Uterus (tissue), 4 donors: ENCODE measurements at places on chromosomes 2 and 18.

GRCh38 chr2:37676274-37676673, 4.8 kb upstream of the CDC42EP3 start:
- H3K36me3 ChIP-seq = no peaks in the 10 kb centered on the region
- H3K4me3 ChIP-seq = no peak overlapping the region
- no peaks in the 10 kb centered on the region for H3K4me1 ChIP-seq
- H3K27me3 ChIP-seq = no peaks in the 10 kb centered on the region
- no peak for DNase-seq

DNA sequence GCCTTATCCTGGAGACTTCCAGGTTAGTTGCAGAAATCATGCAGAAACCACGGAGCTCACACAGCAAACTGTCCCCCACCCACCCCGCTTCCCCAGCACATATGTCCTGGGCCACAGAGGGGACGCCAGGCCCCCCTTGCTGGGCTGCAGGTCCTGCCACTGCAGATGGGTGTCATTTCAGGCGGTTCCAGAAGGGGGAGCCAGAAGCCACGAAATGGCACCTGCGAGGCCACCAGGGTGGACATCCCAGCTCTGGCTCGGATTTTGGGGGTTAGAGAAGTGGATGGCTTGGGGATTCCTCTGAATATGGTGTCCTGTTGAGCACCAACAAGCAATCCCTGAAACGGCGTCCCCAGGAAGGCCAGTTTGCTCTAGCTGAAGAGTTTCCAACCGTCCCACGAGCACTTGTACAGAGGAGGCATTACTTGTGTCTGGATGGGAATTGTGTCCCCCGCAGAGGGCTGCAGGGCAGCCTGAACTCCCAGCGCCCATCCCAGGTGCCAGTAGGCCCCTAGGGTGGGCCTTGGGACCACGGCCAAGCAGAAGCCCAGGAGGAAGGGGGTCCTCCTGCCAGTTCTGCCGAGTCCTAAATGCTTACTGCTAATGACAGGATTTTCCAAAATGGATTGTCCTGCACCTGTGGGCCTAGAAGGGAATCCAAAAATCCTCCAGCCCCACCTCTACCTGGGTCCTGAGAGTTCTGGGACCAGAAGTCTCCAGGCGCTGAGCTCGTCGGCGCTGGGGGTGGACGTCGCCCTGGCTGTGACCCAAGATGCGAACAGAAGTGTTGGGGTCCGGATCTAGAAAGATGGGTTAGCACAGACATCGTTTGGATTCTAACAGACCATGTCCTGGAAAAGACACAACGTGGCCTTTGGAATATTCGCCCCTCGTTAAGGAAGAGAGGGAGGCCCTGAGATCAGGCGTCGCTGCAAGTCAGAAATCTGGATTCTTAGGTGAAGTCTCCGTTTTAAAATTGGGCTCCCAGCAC, 14.6 kb upstream of the NFATC1 start:
- no peaks in the 10 kb centered on the region for H3K4me1 ChIP-seq
- DNase-seq = peak; percentile 74
- no peak overlapping the region for H3K4me3 ChIP-seq
- H3K27me3 ChIP-seq = no peaks in the 10 kb centered on the region
- no peak overlapping the region for H3K27ac ChIP-seq

DNA sequence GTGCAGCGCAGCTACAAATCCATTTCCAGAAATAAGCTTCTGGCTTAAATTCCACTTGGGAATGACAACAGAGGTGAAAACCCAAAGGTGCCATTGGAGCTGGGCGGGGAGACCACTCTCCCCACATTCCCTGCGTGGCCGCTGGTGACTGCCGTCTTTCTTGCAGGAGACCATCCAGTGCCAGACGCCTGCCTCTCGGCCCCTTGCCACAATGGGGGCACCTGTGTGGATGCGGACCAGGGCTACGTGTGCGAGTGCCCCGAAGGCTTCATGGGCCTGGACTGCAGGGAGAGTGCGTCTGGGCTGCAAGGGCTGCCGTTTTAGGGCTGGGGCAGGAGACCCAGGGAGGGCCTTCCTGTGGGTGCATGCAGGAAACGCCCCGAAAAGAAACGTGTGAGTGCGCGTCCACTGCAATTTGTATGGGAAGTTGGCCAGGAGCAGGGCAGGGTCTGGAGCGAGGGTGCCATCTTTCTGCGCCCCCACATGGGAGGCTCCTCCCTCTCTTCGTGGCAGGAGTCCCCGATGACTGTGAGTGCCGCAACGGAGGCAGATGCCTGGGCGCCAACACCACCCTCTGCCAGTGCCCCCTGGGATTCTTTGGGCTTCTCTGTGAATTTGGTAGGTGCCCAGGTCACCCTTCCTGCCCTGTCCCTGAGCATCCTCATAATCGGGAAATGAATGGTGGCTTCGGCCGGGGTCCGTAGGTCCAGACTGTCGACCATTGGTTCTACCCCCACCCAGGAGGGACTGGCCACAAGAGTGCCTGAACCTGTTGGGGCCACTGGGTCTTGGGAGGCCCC, 49.9 kb downstream of the SNED1 start:
- H3K36me3 ChIP-seq = no peaks in the 10 kb centered on the region
- no peaks in the 10 kb centered on the region for H3K4me1 ChIP-seq
- no peak for DNase-seq
- H3K27ac ChIP-seq = no peak overlapping the region
- H3K4me3 ChIP-seq = no peak overlapping the region

GRCh38 chr2:235688511-235689426, 194.9 kb downstream of the AGAP1 start:
- H3K4me1 ChIP-seq = no peaks in the 10 kb centered on the region
- DNase-seq = no peak
- no peaks in the 10 kb centered on the region for H3K36me3 ChIP-seq
- no peak overlapping the region for H3K4me3 ChIP-seq
- H3K27ac ChIP-seq = no peak overlapping the region

DNA sequence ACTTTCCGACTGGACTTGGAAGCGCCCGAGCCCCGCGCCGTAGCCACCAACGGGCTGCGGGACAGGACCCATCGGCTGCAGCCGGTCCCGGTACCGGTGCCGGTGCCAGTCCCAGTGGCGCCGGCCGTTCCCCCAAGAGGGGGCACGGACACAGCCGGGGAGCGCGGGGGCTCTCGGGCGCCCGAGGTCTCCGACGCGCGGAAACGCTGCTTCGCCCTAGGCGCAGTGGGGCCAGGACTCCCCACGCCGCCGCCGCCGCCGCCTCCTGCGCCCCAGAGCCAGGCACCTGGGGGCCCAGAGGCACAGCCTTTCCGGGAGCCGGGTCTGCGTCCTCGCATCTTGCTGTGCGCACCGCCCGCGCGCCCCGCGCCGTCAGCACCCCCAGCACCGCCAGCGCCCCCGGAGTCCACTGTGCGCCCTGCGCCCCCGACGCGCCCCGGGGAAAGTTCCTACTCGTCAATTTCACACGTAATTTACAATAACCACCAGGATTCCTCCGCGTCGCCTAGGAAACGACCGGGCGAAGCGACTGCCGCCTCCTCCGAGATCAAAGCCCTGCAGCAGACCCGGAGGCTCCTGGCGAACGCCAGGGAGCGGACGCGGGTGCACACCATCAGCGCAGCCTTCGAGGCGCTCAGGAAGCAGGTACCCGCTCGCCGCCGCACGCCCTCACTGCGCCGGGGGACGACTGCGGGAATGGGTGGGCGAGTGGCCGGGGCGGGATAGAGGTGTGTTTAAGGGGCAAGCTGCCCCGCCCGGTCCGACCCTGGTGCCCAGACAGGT, 713 bp downstream of the ATOH8 start:
- peak overlapping the region; percentile 84 for H3K27ac ChIP-seq
- H3K4me1 ChIP-seq = peaks cover under 1% of the 10 kb centered on the region
- H3K27me3 ChIP-seq = no peaks in the 10 kb centered on the region
- no peaks in the 10 kb centered on the region for H3K36me3 ChIP-seq

GRCh38 chr2:128357506-128358370, 39.1 kb upstream of the HS6ST1 start:
- no peaks in the 10 kb centered on the region for H3K27me3 ChIP-seq
- H3K36me3 ChIP-seq = no peaks in the 10 kb centered on the region
- no peaks in the 10 kb centered on the region for H3K4me1 ChIP-seq
- H3K27ac ChIP-seq = no peak overlapping the region
- DNase-seq = no peak
- H3K4me3 ChIP-seq = no peak overlapping the region

DNA sequence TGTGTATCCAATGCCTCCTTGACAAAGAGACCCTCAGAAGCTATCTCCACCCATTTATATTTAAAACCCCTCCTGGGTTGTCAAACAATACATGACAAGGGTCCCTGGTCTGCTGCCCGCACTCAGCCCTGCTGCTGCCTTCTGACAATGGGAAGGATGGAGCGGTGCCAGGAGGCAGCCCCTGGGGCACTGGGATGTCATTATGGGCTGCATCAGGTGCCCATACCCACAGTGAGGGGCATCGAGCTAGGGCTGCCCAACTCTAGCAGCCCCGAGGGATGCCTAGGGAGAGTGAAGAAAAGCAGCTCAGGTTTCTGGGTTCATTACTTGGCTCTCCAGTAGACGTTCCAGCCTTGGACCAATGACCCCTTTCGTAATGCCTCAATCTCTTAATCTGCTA, 301.7 kb downstream of the ALK start:
- H3K27ac ChIP-seq = no peak overlapping the region
- no peak overlapping the region for H3K4me3 ChIP-seq
- H3K27me3 ChIP-seq = no peaks in the 10 kb centered on the region
- DNase-seq = no peak
- no peaks in the 10 kb centered on the region for H3K4me1 ChIP-seq

DNA sequence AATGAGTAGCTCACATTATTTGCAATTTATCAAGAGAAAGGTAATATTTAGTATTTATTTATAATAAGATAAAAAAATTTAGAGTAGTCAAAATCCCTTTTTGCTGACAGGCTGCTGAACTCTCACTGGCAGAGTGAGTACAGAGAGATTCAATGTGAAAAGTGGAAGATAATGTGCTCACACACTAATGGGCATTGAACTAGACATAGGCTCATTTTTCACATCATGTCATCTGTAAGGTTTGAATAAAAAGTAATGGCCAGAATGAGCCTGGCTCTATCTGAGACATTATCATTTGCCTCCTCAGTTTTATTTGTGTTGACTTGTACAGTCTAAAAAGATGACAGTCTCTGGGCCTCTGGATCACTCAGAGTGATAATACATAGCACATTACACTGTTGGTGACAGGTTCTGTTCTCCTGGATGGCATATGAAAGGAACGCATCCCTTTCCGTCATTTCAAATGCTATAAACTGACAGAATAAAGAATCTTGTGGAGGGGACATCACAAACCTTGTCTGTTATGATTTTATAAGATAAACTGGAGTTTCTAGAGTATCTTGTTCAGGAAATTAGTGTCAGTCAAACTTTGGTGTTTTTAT, 812.9 kb downstream of the NR4A2 start:
- H3K4me3 ChIP-seq = no peak overlapping the region
- H3K36me3 ChIP-seq = no peaks in the 10 kb centered on the region
- no peaks in the 10 kb centered on the region for H3K27me3 ChIP-seq
- H3K4me1 ChIP-seq = no peaks in the 10 kb centered on the region
- DNase-seq = no peak

GRCh38 chr2:173493874-173494273, 139.2 kb downstream of the CDCA7 start:
- H3K27me3 ChIP-seq = no peaks in the 10 kb centered on the region
- H3K27ac ChIP-seq = no peak overlapping the region
- H3K4me3 ChIP-seq = no peak overlapping the region
- no peaks in the 10 kb centered on the region for H3K4me1 ChIP-seq
- DNase-seq = no peak
- no peaks in the 10 kb centered on the region for H3K36me3 ChIP-seq

DNA sequence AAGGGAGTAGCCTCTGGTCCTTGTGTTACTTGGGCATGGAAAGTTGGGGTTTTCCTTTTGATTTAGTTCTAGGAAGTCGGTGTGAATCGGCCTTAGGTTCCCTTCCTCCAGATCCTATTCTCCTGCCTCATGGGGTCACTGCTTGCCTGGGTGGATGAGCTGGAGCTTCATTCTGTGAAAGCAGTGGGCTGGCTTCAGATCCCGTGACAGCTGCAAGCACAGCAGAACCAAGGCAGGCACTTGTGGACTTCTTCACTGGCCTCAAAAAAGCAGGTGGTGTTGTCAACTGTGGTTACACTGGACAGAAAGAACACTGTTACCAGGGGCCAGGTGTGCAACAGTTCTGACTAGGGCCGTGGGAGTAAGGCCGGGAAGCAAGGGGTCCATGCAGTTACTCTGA, 243.4 kb downstream of the LDLRAD4 start:
- H3K27ac ChIP-seq = no peak overlapping the region
- H3K27me3 ChIP-seq = no peaks in the 10 kb centered on the region
- no peak for DNase-seq

- H3K4me1 ChIP-seq = no peaks in the 10 kb centered on the region
- H3K36me3 ChIP-seq = no peaks in the 10 kb centered on the region
- H3K4me3 ChIP-seq = no peak overlapping the region
- H3K27ac ChIP-seq = no peak overlapping the region
Observed at GRCh38 chr2:203170502-203170901, 68.3 kb upstream of the CYP20A1 start.

GRCh38 chr2:129224486-129224885, 755.0 kb upstream of the RAB6C start:
- no peak for DNase-seq
- no peak overlapping the region for H3K4me3 ChIP-seq
- H3K27ac ChIP-seq = no peak overlapping the region
- no peaks in the 10 kb centered on the region for H3K27me3 ChIP-seq
- no peaks in the 10 kb centered on the region for H3K4me1 ChIP-seq
- no peaks in the 10 kb centered on the region for H3K36me3 ChIP-seq

DNA sequence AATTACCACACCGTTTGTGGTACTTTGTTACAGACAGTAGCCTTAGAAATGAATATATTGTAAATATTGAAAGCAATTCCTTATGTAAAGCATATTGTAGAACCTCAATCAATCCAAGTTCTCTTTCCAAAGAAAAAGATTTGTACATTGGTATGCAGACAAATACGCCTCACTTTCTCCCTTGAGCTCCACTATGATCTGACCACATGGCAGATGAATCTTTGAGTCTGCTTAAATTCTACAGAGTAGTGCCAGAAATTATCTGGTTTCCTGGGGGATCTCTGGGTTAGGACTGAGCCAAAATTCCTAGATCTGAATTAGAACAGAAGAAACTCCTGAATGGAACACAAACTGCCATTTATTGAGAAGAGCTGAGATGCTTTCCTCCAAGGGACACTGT, 99.0 kb downstream of the CPO start:
- no peaks in the 10 kb centered on the region for H3K27me3 ChIP-seq
- H3K4me1 ChIP-seq = no peaks in the 10 kb centered on the region
- DNase-seq = no peak
- H3K36me3 ChIP-seq = no peaks in the 10 kb centered on the region
- no peak overlapping the region for H3K4me3 ChIP-seq

GRCh38 chr2:46180189-46180588, 117.0 kb upstream of the EPAS1 start:
- peaks cover 6% of the 10 kb centered on the region for H3K4me1 ChIP-seq
- DNase-seq = no peak
- no peaks in the 10 kb centered on the region for H3K36me3 ChIP-seq
- H3K27ac ChIP-seq = no peak overlapping the region
- no peak overlapping the region for H3K4me3 ChIP-seq

- H3K27ac ChIP-seq = peak overlapping the region; percentile 34
- no peak overlapping the region for H3K4me3 ChIP-seq
- no peaks in the 10 kb centered on the region for H3K4me1 ChIP-seq
Observed at GRCh38 chr2:217481577-217481976, 521.2 kb downstream of the TNS1 start.
